ENCODE measurements at places on chromosomes 1 and 21.

DNA sequence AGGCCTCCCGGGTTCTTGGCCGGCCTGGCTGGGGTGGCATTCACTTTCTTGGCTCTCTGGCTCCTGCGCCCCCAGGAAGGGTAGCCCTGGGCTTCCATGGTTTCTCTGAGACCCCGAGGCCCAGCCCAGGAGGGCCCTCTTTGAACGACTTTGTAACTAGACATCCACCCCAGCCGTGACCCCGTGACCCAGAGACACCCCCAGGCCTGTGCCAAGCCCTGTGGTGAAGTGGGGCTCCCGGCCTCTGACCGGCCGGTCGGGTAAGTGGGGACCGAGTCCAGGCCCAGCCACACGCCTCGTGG lies 64.0 kb downstream of the COL18A1 start:
- no peak for DNase-seq

DNA sequence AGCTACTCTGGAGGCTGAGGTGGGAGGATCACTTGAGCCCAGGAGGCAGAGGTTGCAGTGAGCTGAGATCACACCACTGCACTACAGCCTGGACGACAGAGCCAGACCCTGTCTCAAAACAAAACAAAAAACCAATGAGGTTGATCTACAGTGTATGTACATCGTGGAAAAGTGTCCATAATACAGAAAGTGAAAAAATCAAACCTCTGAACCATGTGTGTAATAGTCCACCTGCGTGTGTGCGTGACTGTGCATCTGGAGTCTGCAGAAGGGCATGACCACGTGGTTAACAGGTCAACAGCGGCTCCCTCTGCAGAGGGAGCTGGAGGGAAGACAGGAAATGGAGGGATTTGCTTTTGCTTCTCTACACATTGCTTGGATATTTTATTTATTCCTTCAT lies 32.4 kb upstream of the ENO1 start:
- no peak for DNase-seq

GRCh38 chr1:201984446-201984845 lies 2.0 kb downstream of the RNPEP start:
- no peak for DNase-seq

GRCh38 chr1:222975472-222976122 lies 160.8 kb downstream of the DISP1 start:
- DNase-seq, result no peak

- DNase-seq, result no peak
These were observed 83.2 kb downstream of the PLXNA2 start for GRCh38 chr1:208161005-208161404.

GRCh38 chr1:31931593-31932225 lies 6.5 kb downstream of the PTP4A2 start:
- no peak for DNase-seq

DNA sequence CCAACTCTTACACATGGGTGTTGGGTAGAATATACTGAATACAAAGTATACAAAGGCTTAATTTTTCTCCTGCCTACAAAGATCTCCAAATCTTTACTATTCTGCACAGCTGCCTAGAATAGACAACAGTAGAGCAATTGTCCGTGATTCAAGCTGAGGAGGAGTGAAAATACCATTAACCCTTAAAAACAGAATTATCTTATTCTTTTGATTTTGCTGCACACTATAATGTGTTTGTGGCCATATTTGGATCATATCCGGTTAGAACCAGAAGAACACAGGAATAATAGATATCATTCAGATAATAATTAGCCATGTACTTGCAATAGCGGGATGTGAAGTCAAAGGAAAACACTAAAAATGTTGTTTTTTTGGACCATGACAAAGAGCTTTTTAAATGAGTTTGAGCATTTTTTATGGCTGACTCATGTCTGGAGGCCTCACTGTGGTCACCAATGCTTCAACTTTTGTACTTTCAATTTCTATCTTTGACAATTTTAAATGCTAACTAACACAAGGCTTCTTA lies 197.6 kb upstream of the FOXD3 start:
- DNase-seq, result no peak

GRCh38 chr1:153533689-153534201 lies 2.0 kb downstream of the S100A6 start:
- DNase-seq, result no peak

DNA sequence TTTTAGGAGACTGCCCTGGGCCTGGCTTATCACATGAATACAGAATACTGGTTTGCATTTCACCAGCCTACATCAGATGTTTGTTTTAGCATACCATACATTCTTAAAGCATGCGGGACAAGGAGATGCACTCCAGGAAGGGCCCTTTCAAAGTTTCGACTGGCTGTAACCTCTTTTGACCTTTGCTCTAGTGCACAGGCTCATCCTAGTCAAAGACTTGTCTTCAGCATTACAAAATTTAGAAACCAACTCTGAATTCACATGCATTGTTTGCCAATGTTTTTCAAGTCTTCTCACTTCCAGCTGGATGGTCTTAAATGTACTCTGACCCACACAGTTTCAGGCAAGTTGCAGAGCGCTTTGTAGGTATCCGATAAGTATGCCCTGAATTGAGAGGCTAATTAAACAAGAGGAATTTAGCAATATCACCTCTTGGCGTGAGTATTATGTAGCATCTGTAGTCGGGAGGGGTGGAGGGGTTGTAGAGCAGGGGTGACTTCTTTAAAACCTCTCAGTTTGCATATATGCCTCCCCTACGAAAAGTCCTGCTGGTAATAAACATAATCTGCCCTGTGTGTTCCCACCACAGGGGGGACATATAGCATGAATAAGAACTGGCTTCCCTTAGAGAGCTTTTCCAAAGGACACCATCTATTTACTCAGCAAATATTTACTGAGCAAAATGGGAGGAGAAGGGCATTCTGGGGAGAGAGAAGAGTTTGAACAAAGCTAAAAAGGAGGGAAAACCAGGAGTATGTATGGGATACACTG lies 24.4 kb upstream of the AHCYL1 start:
- peak; percentile 45 for DNase-seq

- no peak for DNase-seq
These were observed 33.1 kb upstream of the COG2 start for GRCh38 chr1:230609208-230609607.

DNA sequence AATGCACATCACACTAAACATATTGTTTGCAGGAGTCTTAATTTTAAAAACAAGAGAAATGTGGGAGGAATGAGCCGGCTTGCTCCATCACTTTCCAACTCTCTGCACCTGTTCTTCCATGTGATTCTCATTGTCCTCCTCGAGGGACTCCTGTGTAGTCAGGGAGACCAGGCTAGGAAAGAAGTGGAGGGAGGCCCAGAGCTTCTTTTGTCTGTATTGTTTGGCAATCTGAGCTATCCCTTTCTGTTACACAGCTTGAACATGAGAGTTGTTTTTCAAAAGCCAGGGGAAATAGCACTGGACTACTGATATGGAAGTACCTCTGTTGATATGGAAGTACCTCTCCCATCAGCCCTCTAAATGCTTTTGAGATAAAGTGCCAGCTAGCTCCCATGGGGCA lies 18.8 kb upstream of the LRRC8D start:
- DNase-seq, result no peak

- no peak for DNase-seq
These were observed 970.7 kb downstream of the KCNT2 start for GRCh38 chr1:195637539-195637938.

GRCh38 chr21:45295576-45296365 lies 8.1 kb upstream of the POFUT2 start:
- no peak for DNase-seq
